Vagina (tissue), 2 donors: ENCODE measurements at places on chromosomes 16 and 17.

DNA sequence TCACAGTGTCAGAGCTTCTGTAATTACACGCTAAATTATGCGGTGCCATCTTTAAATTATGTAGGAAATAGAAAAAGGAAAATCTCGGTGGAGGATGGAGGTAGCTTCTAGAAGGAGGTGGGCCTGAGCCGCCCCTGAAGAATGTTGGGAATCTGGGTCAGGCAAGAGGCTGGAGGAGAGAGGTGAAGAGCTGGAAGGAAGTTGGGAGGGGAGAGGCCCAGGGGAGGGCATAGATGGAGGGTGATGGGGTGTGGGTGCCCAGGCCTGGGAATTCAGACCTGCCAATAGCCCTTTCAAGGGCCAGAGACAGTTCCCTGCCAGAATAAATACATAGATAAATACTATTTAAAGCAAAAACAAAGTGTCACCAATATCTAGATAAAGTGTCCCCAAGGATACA lies 415.0 kb upstream of the HSBP1 start:
- no peaks in the 10 kb centered on the region for H3K27me3 ChIP-seq
- no peak overlapping the region for H3K4me3 ChIP-seq
- no peak for DNase-seq
- no peak overlapping the region for H3K27ac ChIP-seq
- H3K4me1 ChIP-seq = no peaks in the 10 kb centered on the region
- H3K36me3 ChIP-seq = no peaks in the 10 kb centered on the region

- no peak for DNase-seq
- no peak overlapping the region for H3K27ac ChIP-seq
- H3K36me3 ChIP-seq = no peaks in the 10 kb centered on the region
- H3K4me3 ChIP-seq = no peak overlapping the region
- no peaks in the 10 kb centered on the region for H3K27me3 ChIP-seq
- H3K4me1 ChIP-seq = peaks cover 10% of the 10 kb centered on the region
Observed at GRCh38 chr17:72525225-72526015, 404.6 kb downstream of the SOX9 start.

- H3K36me3 ChIP-seq = peaks cover 73% of the 10 kb centered on the region
- H3K27ac ChIP-seq = no peak overlapping the region
- no peak for DNase-seq
- H3K4me3 ChIP-seq = no peak overlapping the region
- no peaks in the 10 kb centered on the region for H3K4me1 ChIP-seq
- no peaks in the 10 kb centered on the region for H3K27me3 ChIP-seq
Observed at GRCh38 chr17:77194179-77194578, 53.4 kb downstream of the SEC14L1 start.

- no peaks in the 10 kb centered on the region for H3K27me3 ChIP-seq
- no peak overlapping the region for H3K4me3 ChIP-seq
- no peaks in the 10 kb centered on the region for H3K36me3 ChIP-seq
- peaks cover under 1% of the 10 kb centered on the region for H3K4me1 ChIP-seq
- DNase-seq = no peak
- H3K27ac ChIP-seq = no peak overlapping the region
Observed at GRCh38 chr17:21542991-21543390, 149.3 kb upstream of the KCNJ18 start.

DNA sequence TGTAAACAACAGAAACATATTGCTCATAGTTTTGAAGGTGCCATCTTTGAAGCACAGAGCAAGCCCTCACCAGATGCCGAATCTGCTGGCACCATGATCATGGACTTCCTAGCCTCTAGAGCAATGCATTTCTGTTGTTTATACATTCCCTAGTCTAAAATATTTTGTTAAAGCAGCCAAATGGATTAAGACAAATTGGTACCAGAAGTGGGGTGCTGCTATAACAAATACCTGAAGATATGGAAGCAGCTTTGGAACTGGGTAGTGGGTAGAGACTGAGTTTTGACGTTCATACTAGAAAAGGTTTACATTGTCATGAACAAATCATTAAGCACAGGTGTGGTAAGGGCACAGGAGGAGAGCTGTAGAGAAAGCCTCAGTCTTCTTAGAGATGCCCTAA lies 13.6 kb downstream of the SGF29 start:
- H3K27ac ChIP-seq = no peak overlapping the region
- DNase-seq = no peak
- H3K27me3 ChIP-seq = no peaks in the 10 kb centered on the region
- no peak overlapping the region for H3K4me3 ChIP-seq
- H3K4me1 ChIP-seq = peaks cover 5% of the 10 kb centered on the region

DNA sequence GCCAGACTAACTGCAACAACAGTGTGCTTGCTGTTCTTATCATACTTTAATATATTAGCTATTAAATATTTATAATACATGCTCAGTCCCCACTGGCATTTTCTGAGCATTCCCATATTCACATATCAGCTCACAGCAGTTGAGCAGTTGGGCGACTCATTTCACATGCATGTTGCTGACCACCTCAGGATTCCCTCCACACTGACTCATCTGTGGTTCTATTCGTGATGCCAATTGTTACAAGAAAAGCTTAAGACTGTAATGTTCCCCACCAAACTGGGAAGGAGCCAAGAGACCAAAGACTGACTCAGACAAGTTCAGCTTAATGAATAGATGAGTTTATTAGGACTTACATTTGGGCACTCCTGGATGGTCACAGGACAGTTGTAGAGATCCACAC lies 100.3 kb upstream of the KIF2B start:
- no peaks in the 10 kb centered on the region for H3K27me3 ChIP-seq
- H3K27ac ChIP-seq = no peak overlapping the region
- no peaks in the 10 kb centered on the region for H3K36me3 ChIP-seq
- no peak for DNase-seq

- no peaks in the 10 kb centered on the region for H3K27me3 ChIP-seq
- H3K27ac ChIP-seq = no peak overlapping the region
- H3K4me3 ChIP-seq = no peak overlapping the region
- H3K36me3 ChIP-seq = no peaks in the 10 kb centered on the region
Observed at GRCh38 chr17:70539132-70539924, 370.0 kb downstream of the KCNJ2 start.

DNA sequence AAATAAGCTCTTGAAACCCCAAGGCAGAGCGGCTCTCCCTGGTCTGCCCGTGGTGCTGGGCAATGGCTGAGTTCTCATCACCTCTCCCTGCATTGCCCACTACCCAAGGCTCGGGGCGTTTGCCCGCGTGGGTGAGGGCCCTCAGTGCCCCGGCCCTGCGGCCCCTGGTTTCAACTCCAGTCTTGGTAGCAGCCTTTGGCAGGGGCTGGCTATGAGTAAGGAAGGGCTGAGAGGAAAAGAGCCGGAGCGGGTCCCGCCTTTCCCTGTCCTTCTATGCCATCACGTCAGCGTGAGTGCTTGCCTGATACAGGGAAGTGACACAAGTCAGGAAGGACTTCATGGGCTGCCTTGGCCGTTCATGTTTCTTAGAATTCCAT lies 71.7 kb upstream of the CBX4 start:
- H3K27me3 ChIP-seq = no peaks in the 10 kb centered on the region
- DNase-seq = no peak
- H3K4me1 ChIP-seq = no peaks in the 10 kb centered on the region
- no peak overlapping the region for H3K27ac ChIP-seq
- H3K4me3 ChIP-seq = no peak overlapping the region

GRCh38 chr16:82331974-82332750 lies 162.1 kb upstream of the MPHOSPH6 start:
- no peak overlapping the region for H3K4me3 ChIP-seq
- no peaks in the 10 kb centered on the region for H3K27me3 ChIP-seq
- H3K4me1 ChIP-seq = no peaks in the 10 kb centered on the region
- no peak overlapping the region for H3K27ac ChIP-seq
- no peak for DNase-seq
- H3K36me3 ChIP-seq = no peaks in the 10 kb centered on the region

DNA sequence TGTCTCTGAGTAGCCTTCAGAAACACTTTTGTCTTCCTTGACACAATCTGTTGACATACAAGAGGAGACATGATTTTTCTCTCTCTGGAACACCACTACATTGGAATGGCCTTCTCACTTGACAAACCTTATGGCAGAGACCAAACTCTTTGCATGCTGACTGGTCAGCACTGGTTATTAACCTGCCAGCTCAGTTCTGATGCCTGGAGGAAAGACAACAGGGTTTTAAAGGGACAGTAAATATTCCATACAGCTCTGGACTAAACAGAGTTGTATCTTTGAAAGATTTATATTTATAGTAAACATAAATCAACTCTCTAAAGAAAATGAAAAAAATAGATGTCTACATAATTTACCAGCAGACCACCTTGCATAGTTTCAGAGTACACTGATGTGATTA lies 1139.1 kb upstream of the CDH8 start:
- H3K27me3 ChIP-seq = no peaks in the 10 kb centered on the region
- no peak for DNase-seq
- H3K36me3 ChIP-seq = no peaks in the 10 kb centered on the region
- no peaks in the 10 kb centered on the region for H3K4me1 ChIP-seq
- H3K27ac ChIP-seq = no peak overlapping the region

- no peak overlapping the region for H3K4me3 ChIP-seq
- H3K27ac ChIP-seq = no peak overlapping the region
- no peaks in the 10 kb centered on the region for H3K36me3 ChIP-seq
- peaks cover 23% of the 10 kb centered on the region for H3K4me1 ChIP-seq
Observed at GRCh38 chr16:50615891-50616290, 65.2 kb downstream of the SNX20 start.

DNA sequence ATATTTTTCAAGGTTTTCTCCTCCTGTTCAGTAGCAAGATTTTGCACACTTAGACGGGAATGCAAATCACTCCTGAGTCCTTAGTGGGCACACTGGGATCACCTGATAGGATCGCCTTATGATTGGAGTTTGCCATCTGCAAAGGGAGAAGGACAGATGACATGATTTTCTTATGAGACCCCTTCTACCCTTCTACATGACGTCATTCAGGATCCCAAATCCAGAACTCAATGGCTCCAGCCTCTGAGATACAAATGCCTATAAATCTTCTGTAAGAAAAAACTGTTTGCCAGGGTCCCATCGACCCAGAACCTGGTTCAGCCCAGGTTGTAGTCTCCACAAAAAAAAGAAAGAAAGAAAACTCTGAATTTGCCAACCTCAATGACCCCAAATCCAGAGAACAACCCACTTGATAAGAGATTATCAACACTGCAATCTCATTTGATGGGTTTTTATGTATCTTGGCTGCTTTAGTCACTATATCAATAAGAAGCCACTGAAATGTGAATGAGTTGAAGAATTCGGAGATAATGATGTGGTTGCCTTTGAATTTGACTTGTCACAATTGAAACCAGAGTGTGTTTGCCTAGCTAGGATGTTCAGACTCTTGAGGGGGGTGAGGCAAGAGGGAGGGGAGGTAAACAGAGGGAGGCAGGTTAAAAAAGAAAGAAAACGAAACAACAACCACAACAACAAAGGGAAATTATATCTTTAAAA lies 6.7 kb downstream of the ZNF423 start:
- H3K36me3 ChIP-seq = no peaks in the 10 kb centered on the region
- DNase-seq = no peak
- H3K4me3 ChIP-seq = no peak overlapping the region
- H3K4me1 ChIP-seq = peaks cover 21% of the 10 kb centered on the region

- DNase-seq = no peak
- H3K36me3 ChIP-seq = no peaks in the 10 kb centered on the region
- H3K4me3 ChIP-seq = no peak overlapping the region
- H3K27ac ChIP-seq = no peak overlapping the region
Observed at GRCh38 chr16:65042438-65043365, 79.2 kb downstream of the CDH11 start.

- no peaks in the 10 kb centered on the region for H3K27me3 ChIP-seq
- H3K4me3 ChIP-seq = no peak overlapping the region
- H3K4me1 ChIP-seq = peaks cover 12% of the 10 kb centered on the region
Observed at GRCh38 chr17:70181376-70181775, 12.0 kb downstream of the KCNJ2 start.

- H3K4me1 ChIP-seq = no peaks in the 10 kb centered on the region
- DNase-seq = no peak
- no peak overlapping the region for H3K4me3 ChIP-seq
- no peak overlapping the region for H3K27ac ChIP-seq
Observed at GRCh38 chr17:71530248-71530647, 590.6 kb upstream of the SOX9 start.

DNA sequence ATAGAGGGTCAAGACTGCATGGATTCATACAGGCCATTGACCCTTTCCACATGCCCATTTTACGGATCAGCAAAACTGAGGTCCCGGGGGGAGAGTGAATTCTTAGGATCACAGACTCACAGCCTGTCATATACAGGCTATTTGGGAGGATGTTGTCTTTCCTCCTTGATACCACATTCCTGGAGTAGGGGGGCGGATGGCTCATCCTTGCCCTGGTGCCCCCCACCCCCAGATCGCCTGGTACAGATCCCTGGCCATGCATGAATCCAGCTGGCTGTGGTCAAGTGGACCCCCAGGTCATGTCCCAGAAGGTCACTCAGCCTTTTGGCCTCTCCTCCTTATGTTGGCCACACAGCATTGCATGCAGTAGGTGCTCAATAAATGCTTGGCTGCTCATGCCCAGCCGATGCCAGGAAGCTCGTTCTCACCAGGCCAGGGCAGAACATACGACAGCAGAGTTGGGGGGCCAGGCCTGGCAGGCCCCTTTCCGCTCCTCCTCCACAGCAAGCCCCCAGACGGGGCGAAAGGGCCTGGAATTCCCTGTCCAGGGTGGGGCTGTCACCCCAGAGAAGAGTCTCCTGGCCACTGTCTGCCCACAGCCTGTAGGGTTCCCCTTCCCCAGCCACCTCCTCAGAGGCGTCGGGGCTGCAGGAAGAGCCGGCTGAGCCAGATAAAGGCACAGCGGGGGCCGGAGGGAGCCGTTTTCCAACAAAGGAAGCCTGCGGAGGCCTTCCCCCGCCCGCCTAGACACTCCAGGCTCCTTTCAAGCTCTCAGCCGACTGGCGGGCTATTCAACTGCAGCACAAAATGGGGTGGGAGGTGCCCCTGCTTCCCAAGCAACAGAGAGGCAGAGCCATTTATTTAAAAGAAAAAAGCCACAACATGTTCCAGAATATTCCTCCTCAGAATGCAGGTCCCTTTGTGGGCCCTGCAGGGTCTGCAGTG lies 215.7 kb upstream of the CIBAR2 start:
- no peak overlapping the region for H3K27ac ChIP-seq
- no peak for DNase-seq
- H3K27me3 ChIP-seq = no peaks in the 10 kb centered on the region
- H3K36me3 ChIP-seq = no peaks in the 10 kb centered on the region

- H3K27me3 ChIP-seq = no peaks in the 10 kb centered on the region
- H3K27ac ChIP-seq = no peak overlapping the region
- no peaks in the 10 kb centered on the region for H3K36me3 ChIP-seq
- no peak overlapping the region for H3K4me3 ChIP-seq
- no peak for DNase-seq
Observed at GRCh38 chr16:78763821-78764440, 664.5 kb downstream of the WWOX start.
